ENCODE measurements at places on chromosomes 11 and 22.

GRCh38 chr11:128331317-128331716 is 256.0 kb downstream of the ETS1 start:
- no peak for DNase-seq

GRCh38 chr11:99555486-99555885 is 534.7 kb downstream of the CNTN5 start:
- no peak for DNase-seq

GRCh38 chr22:25566898-25567235 is 2.4 kb downstream of the GRK3 start:
- DNase-seq, result no peak

- DNase-seq, result no peak
These were observed 8.4 kb upstream of the HDHD5 start for GRCh38 chr22:17167486-17167885.

GRCh38 chr22:29172216-29172615 is 33.5 kb upstream of the EMID1 start:
- DNase-seq, result no peak

DNA sequence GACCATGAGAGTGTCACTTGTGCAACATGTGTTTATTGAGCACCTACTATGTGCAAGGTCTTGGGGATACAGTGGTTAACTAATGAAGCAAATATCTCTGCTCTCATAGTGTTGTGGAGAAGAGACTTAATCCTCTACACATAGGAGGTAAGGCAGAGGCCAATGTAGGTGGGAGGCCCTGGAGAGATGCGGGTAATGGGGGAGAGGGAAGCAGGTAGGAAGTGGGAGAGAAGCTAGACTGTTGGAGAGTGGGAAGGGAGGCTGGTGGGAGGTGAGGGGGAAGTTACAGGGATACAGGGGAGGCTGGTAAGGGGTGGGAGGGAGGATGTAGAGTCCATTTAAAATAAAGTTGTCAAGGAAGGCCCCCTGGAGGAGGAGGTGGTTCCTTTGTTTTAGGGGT is 240.0 kb downstream of the MIAT start:
- no peak for DNase-seq

DNA sequence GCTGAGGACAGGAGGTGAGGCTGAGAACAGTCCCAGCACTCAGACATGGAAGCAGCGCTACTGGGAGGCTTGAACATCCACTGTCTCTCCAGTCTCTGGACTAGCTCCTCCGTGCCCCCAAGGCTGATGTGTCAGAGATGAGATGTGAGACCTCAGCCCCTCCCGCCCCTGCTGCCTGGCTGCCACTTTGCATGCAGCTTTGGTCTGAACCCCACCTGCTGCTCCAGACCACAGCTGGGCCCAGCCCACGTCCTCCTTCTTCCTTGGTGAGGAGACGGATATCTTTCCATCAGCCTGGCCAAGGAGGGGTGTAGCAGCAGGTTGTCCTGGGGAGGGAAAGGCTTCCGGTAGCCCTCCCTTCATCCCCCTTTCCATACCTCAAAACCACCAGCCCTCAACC is 148.0 kb upstream of the B3GAT1 start:
- DNase-seq, result no peak

DNA sequence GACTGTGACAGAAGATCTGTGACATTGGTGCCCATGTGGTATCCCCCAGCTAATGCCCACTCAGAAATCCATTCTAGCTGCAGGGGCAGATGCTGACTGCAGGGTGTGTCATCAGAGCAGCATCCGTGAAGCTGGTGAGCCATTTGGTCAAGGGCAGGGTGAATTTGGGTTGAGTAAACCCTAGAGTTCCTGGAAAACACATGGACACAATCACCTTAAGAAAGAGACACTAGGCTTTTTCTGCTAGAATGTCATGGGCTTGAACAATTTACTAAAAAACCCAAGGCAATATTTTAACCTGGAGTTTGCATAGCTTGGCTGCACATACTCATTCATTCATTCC is 100.0 kb downstream of the ADAMTS15 start:
- DNase-seq, result no peak

DNA sequence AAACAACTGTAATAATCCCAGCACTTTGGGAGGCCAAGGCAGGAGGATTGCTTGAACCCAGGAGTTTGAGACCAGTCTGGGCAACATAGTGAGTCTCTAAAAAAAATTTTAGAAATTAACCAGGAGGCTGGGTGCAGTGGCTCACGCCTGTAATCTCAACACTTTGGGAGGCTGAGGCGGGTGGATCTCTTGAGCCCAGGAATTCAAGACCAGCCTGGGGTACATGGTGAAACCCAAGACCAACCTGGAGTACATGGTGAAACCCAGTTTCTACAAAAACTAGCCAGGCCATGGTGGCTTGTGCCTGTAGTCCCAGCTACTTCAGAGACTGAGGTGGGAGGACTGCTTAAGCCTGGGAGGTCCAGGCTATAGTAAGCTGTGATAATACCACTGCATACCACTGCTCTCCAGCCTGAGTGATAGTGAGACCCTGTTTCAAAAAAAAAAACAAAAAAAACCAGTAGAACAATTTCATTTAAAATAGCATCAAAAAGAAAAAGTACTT is 11.2 kb downstream of the PI4KA start:
- no peak for DNase-seq

DNA sequence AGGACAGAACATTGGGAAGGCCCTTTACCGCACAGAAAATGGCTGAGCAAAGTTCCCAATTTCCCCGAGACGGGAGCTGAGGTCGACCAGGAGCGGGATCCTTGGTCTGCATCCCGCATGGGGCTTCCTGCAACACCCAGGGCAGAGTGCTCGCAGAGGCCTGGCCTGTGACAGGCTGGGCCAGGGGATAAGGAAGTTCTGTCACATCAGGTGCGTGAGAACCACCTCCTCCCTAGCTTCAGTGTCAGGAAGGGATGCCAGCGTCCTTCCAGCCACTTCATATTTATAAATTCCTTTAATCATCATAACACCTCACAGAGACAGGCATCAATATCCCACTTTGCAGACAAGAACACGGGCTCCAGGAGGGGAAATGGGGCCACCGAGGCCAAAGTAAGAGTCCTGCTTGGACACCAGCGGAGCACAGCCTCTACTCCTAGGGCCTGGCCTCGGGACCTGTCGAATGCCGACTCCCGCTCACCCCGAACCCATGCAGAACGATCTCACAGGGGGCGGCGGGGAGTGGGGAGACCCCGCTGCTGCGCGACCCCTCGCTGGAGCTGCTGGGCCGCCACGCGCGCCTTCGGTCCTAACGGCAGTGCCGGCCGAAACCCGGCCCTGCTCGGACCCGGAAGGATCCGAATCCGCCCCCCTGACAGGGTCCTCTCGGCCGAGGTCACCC is 532 bp downstream of the BET1L start:
- DNase-seq, result no peak

DNA sequence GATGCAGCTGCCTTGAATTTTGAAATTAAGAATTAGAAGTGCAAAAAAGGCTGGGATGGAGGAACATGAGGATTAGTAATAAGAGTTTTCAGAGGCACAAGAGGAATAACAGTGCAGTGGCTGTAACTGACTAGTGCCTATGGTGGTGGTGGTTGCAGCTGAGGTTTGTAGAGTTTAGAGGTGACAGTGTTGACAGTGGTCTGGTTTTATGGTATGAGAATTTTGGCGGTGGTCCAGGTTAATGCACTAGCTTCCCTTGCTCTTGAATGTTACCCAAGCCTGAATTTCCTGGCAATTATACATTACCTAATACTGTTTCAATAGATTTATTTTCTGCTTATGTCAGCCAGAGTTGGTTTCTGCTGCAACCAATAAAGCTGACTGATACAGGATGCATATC is 112.8 kb upstream of the C11orf87 start:
- DNase-seq, result no peak

GRCh38 chr11:116694815-116695590 is 77.8 kb downstream of the BUD13 start:
- no peak for DNase-seq

DNA sequence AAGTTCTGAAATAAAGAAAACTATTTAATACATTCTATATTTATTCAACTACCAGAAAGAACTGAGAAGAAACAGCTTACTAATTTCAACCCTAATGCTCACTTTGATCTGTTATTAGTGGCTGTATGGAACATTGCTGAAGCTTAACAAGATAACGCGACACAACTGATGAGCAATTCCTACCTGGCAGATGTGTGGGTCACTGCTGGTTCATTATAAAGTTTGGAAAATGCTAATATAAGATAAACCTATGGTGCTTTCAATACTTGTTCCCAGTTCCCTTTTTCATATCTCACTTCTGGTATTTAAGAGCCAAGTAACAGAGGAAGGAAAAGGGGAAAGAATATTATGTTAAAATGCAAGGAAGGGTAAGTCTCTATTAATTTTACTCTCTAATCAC is 10.5 kb downstream of the CTSC start:
- no peak for DNase-seq

- DNase-seq, result no peak
These were observed 40.4 kb upstream of the ADORA2A start for GRCh38 chr22:24386937-24387471.

GRCh38 chr22:37803195-37803638 is 4.5 kb upstream of the GCAT start:
- no peak for DNase-seq

DNA sequence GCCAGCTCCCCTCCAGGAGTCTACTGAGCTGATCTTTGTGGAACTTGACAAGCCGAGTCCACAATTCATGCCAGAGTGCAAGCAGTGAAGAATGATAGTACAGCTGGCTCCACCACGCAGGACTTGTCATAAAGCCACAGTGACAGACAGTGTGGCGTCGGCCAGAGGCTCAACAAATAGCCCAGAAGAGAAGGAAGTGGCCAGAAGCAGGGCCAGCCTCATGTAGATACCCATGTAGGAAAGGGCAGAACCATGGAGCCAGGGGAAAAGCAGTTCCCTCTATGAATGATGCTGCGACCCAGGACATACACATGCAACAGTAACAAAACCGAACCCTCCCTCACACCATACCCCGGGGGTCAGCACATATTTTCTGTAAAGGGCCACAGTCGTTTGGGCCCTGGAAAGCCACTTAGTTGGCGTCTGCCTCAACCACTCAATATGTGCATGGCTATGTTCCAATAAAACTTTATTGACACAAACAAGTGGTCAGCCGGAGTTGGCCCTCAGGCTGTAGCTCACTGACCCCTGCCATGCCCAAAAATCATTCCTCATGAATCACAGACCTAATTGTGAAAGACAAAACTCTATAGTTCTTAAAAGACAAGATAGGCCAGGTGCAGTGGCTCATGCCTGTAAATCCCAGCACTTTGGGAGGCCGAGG is 161.4 kb downstream of the BRD1 start:
- no peak for DNase-seq

DNA sequence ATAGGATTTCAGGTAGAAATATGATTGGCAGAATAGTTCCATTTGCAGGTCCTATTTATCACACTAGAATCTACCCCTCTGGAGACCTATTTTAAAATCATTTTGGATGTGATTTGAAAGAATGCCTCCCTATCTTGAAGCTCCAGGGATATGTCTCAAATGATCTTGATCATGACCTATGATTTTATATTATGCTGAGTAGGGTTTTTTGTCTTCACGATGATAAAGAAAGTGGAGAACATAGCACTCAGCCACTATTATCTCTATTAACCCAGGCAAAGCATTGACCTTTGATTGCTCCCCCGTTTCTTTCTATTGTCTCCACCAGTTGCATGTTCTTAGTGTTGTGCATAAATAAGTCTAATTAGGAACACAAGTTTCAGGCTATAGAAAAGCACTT is 307.9 kb downstream of the BLID start:
- no peak for DNase-seq

- DNase-seq, result no peak
These were observed 47.8 kb downstream of the PPP2R1B start for GRCh38 chr11:111718436-111718835.

DNA sequence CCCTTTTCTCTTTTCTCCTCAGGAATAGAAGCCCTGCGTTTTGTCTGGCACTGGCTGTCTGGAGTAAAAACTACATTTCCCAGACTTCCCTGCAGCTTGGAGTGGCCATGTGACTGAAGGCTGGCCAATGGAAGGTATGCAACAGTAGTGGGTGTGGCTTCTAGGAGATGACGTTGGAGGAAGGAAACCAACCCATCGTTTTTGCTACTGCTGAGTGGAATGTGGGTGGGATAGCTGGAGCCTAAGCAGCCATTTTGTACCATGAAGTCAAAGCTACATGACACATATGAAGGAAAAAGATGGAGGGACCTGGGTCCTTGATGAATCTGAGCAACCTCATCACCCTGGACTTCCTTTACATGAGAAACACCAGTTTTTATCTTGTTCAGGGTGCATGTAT is 19.6 kb downstream of the FGF3 start:
- no peak for DNase-seq

- DNase-seq, result no peak
These were observed 105.1 kb downstream of the GUCY1A2 start for GRCh38 chr11:106913141-106913540.

DNA sequence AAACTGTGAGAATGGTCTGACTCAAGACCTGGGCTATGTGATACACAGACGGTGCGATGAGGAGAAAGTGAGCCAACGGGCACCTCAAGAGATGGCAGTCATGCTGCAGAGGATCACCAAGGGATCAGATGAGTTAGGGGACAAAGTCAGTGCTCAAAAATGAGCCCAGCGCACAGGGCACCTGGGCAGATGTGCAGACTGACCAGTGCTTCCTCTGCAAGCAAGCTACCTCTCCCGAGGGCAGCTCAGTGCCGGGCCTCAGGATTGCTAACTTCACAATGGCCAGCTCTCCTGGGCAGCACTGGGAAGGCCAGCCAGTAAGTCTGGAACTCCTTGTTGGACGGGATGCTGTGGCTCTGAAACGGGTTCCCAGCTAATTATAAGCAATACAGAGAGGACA is 15.3 kb downstream of the HDHD5 start:
- no peak for DNase-seq

DNA sequence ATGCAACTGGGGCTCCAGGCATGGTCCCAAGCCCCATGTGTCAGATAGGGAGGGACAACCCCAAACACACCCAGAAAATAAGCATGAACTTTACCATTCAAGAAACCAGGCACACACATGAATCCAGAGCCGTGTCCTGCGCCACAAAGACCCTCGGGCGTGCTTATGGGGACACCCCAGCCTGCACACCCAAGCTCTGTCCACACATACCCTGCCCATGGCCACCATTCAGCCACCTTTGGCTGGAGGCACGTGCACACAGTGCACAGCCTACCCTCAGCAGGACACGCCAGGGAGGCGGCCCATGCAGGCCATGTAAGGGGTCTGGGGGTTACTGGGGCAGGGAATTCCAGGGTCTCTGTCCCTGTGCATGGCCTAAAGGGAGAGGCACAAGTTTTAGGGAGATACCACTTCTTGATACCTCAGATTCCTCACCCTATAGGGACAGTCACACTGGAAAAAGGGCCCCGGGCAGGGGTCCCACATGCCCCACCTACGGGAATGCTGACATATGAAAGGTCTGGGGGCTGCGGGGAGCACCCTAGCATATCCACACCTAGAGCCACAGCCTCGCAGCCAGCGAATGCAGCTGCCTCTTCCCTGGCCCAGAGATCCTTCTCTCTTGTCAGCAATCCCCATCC is 20.6 kb downstream of the PACSIN2 start:
- no peak for DNase-seq

DNA sequence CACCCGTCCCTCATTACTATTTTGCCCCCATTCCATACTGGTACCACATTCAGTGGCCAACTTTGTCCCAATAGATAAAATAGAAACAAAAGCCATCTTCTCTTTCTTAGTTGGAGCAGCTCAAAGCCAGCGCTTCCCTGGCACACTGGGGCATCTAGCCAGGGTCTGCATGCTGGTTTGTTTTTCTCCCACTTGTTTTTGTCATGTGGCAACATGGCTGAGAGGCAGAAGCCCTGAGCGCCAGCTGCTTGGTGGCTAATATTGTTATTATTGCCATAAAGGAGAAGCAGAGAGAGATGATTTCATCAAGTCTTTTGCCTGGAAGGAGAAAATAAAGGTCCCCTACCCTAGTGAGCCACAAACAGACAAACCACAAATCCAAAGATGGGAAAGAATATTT is 48.4 kb upstream of the CRTAM start:
- DNase-seq, result no peak
